AG10803 (cell line): ENCODE measurements at places on chromosomes 6 and 20.

- DNase-seq: no peak
Observed at GRCh38 chr6:16279243-16279642, 40.9 kb downstream of the GMPR start.

DNA sequence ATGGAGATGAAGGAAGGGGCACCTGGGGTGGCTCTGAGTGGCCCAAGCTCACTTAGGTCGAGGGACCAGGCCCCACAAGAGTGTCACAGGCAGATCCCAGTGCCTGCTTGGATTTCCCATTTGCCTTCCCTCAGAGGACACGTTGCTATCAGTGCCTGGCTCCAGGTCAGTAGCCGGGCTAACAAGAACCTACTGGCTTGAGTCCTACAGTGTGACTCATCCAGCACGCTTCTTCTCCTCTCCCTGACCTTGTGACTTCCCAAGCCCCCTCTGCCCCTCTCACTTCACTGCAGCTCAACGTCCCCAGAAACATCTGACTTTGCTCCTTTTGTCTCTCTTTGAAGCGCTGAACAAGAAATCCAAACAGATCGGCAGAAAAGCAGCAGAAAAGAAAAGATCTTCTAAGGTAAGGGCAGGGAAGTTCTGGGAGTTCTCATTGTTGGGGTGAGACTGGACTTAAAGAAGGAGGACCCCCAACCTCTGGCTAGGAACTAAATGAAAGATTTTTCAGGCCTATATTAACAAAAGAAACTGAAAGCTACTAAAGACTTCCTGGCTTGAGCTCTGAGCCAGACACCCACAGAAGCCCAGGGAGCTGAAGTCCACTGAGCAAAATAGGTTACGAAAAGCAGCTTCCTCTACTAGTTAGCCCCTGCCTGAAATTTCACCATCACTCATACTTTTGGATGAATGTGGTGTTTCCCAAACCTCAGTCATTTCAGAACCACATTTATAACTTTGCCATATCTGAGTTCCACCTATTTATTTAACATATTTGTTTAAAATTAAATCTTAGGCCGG lies 21.5 kb downstream of the ASIP start:
- peak; percentile 64 for DNase-seq

GRCh38 chr20:21102603-21103311 lies 3.4 kb downstream of the LINC00237 start:
- peak; percentile 16 for DNase-seq

DNA sequence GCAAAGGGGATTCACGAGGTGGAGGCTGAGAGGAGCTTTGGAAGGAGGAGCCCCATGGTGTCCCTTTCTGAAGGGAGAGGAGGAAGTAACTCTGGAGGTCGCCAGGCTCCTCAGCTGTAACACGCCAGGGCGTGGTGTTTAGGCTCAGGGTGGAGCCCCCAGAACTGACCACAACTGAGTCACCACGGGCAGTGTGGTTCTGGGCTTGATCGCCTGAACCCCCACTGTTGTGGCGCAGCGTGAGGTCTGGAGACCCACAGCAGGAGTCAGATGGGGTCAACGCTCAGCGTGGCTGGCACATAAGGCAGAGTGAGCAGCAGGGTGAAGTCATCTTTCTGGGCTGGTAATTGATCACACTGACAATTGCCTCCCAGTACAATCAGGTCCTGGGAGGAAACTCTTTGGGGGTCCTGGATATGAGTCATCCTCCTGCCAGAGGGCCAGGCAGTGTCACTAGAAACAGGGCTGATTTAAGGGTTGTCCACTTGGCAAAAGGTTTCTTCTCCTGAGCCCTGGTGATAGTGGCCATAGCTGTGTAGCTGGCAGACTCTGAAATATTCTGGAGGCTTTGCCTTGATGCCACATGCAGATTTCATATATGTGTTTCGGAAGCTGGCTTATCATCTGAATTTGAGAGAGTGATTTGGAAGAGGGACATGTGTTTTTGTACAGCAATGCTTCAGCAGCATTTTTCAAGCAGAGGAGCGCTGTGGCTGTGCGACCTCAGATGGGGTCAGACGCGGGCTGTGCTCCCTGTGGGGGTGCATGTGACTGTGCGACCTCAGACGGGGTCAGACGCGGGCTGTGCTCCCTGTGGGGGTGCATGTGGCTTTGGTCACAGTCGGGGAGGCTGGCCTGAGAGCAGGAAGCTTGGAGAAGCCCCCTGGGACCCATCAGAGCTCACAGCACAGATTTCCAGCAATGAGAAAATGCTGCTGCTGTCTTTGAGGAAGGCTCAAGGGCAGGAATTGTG lies 50.0 kb downstream of the SYNJ2 start:
- DNase-seq: peak; percentile 92

DNA sequence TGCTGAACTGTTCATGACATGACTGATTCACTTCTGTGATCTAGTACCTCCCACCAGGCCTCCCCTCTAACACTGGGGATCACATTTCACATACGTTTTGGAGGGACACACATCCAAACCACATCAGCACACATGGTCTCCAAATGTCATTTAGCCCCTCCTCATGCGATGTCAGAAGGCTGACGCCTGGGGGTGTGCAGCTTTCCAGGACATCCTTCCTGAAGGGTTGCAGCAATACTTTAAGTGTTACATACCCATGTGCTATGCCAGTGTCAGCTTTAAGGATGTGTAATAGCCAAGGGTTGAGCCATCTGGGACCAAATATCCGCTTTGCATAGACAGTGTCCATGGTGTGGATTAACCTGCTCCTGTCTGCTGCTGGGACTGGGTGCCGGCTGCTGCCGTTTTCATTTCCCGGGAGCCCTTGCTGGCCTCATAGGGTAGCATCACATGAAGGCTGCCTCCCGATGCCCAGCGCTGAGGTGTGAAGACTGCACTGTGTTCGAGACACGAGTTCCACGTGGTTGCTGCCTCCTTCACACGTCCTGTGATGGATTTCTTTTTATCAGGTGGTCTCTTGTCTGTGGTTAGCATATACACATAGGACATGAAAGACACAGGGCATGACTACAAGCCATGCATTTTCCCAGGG lies 219.0 kb downstream of the THBS2 start:
- peak; percentile 95 for DNase-seq

DNA sequence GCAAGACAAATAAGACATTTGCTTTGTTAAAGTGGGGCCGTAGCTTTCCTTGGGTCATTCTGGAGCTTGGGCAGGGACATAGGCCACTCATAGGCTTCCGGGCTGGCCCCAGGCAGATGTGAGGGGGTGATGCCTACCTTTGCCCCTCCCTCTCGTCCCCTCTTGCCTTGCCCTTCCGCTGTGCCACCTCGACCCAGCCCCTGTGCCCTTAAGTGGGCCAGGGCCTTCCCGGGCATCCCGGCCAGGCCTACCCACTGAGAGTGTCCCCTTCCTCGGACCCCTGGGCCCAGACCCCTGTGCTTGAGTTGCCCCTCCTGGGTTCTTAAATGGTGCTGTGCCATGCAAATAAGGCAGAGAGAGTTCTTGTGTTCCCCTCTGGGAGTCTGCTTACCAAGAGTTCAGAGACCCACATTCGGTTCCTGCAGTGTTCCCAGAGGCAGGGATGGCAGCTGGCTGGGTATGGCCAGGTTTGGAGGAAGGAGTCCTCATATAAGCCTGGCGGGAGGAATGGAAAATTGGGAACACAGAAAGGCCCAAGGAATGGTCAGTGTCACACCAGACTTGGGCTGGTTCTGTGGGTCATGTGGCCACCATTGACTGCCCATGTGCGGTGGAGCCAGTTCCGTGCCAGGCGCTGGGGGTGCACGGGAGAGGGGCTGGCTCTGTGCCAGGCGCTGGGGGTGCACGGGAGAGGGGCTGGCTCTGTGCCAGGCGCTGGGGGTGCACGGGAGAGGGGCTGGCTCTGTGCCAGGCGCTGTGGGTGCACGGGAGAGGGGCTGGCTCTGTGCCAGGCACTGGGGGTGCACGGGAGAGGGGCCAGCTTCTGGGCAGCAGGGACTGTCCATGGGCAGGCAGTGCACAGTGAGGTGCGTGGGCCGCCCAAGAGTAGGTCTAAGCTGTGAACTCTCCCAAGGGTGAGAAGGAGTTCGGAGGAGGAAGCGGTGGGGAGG lies 173.5 kb upstream of the SNX9 start:
- no peak for DNase-seq

DNA sequence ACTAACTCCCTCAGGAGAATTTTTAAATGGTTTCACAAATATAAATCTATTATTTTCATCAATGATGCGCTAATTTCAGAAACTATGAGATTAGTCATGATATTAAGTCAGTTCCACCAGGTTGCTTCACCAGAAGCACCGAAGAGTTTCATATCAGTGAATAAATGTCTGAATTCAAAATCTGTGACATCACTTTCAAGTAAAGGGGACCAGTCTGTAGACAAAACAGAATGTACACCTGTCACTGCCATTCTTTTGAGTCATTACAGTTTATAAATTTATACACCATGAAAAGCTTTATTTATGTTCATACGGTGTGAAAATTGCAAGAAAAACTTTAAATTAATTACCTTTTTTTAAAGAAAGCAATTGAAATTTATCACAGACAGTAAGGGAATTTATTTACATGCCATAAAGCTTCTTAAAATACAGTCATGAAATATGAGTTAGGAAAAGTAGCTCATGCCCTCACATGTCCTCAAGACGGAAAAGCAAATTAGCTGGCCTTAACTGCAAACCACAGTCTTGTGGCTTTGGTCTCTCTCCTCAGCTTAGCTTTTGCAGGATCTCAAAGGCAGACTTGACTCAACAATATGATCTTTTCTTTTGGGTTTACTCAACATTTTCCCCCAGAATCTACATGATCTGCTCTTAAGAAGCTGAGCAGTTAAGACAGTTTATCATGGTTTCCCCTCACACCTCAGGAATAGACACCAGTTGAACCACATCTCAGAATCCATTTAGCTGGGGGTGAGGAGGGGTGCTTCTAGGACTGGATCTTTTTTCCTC lies 177.7 kb upstream of the MCHR2 start:
- peak; percentile 87 for DNase-seq

GRCh38 chr6:84764332-84765049 lies at the start of gene TBX18:
TSS of gene TBX18 (minus strand) at chr6:84764598. CDS start at chr6:84764181, 417 bp downstream.
- peak; percentile 98 for DNase-seq

- peak; percentile 1 for DNase-seq
Observed at GRCh38 chr6:50030777-50031562, 9.2 kb upstream of the DEFB110 start.

- no peak for DNase-seq
Observed at GRCh38 chr6:31489086-31489485, 8.9 kb upstream of the MICB start.

- DNase-seq: no peak
Observed at GRCh38 chr6:355373-356208, 36.0 kb upstream of the IRF4 start.

- peak; percentile 64 for DNase-seq
Observed at GRCh38 chr20:43925801-43926200, 11.1 kb downstream of the TOX2 start.

DNA sequence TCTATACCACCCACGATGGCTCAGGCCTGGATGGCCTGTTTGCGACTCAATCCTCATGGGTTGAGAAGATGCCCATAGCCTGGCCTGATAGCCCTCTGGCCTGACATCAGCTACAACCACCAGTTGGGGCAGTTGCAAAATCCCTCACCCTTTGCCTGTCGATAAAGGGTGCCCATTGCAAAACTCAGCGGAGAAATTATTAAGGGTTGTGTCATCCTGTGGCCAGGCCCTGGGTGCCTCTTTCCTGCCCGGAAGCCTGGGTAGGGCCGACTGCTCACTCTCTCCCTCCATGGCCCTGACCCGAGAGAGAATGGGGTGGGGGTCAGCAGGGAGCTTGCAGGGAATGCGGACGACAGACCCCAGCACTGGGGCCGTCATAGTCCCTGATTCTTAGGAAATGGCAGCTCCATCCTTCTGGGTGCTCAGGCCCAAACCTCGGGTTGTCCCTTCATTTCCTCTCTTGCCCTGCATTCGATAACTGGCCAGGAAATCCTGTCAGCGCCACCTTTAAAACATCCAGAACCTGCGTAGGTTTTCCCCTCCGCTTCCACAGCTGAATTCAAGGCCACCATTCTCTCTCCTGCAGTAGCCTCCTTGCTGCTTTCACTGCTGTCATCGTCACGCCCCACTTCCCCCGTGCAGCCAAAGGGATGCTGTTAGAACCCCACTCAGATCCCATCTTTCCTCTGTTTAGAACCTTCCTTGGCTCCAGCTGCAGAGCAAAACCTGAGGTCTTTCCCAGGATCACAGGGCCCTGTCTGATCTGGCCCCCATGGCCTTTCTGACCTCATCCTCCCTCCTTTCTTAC lies 31.1 kb downstream of the CEBPB start:
- peak; percentile 73 for DNase-seq

GRCh38 chr6:161853657-161854056 lies 579.8 kb upstream of the AGPAT4 start:
- no peak for DNase-seq

DNA sequence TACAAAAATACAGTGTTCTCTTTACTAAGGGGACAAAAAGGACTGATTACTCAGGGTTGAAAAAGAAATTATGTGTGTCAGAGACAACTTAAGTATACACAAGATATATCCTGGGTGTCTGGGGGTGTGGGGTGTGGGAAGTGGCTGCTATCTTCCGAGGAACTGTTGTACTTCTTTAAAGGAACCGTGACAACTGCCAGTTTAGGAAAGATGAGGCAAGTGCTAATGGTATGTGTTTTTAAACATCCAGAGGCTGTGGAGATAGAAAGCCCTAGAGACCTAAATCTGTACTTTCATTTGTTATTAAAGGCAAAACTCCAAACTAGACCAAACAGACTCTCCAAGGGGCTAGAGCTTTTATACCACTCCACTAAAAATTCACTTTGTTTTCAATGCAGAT lies 95.6 kb downstream of the SNAP25 start:
- no peak for DNase-seq

DNA sequence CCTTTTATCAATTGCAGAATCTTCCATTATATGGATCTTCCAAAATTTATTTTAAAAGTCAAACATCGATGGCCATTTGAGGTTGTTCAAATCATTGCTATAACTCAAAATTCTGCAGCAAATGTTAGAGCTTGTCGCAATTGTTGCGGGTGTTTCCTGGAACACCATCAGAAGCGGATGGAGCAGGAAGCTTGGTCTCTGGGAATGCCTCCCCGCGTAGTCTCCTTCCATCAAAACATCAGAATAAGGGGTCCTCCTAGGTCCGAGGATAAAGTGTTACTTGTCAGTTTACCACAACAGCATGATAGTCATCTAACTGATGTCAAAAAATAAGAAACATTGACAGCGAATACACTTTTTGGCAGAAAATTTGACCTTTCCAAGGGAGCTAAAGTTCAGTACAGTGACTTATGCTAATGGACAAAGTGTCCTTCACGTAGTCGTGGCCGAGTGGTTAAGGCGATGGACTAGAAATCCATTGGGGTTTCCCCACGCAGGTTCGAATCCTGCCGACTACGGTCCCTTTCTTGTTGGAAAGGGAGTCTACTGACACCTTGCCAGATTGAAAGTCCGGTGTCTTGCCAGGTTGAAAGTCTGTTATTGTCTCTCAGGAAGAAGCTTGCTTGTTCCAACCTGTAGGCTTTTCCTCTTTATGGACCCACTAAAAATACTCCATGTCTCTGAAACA lies 59.0 kb upstream of the ZNF184 start:
- DNase-seq: no peak

DNA sequence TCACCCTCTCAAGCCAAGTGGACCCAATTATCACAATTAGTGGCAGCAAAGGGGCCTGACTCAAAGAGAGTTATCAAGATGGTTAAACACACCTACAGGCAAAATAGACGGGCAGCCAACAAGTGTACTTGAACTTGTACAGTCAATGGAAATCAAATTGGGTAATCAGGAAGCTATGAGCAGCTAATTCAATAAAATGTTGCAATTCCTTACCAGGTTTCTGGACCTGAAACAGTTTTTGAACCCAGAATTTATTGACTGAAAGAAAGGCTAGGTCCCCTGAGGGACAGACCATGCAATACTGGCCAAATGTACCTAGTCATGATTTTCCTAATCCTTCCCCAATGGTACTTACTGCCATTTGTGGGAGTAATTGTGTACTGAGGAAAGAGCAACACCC lies 679.8 kb downstream of the EPM2A start:
- no peak for DNase-seq

GRCh38 chr20:63366390-63367365 lies 5.5 kb upstream of the CHRNA4 start:
- DNase-seq: no peak
